ENCODE measurements at places on chromosomes 5 and 9. TPM values are rescaled to one million over a fixed set of nuclear protein-coding genes. Genes with fewer than 3 reads are reported as not detected.

- no peak for DNase-seq
Measured at GRCh38 chr5:169870211-169870610, 110.1 kb downstream of the INSYN2B start.

Gene BRD9
- total RNA-seq, result 40.8 TPM

DNA sequence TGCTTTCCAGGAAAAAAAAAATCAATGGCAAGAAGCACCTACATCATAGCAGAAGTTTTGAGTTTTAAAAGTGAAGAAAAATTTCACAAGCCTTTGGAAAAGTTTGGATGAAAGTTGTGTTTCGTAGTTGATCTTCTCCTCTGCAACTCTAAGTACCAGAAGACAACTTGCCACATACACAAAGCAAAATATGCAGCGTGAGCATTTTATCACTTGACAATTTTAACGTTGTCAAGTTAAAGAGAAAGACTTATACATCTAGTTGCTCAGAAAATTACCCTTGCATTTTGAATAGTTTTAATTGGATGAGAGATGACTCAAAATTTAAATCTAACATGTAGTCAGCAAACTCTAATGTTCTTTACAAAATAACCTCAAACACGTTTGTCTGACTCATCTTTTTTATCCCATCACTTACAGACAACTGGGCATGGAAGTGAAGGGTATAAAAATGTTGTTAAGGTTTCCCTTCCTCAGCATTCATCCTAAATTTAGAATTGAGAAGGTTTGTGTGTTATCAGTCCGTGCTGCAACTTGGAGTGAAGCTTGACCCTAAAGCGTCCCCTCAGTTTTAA is 213.4 kb downstream of the MARCHF11 start:
- no peak for DNase-seq

Gene UNC5A
- 0.14 TPM for total RNA-seq

- no peak for DNase-seq
Measured at GRCh38 chr5:156378159-156378558, 51.2 kb downstream of the SGCD start.

DNA sequence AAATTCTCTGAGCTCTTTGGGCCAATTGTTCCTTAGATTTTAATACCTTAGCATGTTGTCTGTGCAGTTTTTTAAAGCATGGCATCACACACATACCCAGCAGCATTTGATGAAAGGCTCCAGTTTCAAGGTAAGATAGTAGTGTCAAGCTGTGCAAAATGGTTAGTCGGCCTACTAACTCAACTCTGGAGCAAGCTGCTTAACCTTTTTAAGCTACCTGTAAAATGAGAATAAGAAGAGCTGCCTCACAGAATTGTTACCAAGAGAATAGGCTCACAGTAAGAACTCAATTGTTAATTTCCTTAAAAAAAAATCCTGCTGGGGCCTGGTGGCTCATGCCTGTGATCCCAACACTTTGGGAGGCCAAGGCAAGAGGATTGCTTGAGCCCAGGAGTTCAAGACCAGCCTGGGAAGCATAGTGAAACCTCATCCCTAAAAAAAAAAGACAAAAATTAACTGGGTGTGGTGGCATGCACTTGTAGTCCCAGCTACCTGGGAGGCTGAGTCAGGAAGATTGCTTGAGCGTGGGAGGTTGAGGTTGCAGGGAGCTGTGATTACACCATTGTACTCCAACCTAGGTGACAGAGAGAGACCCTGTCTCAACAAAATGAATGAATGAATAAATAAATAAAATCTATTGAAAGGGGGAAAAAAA is 96.5 kb downstream of the IQGAP2 start:
- DNase-seq, result no peak
